Kasumi-1 (cell line): ENCODE measurements at places on chromosomes 1 and 21.

- no peak for DNase-seq
Observed at GRCh38 chr1:53477651-53478501, 18.7 kb downstream of the DMRTB1 start.

- no peak for DNase-seq
Observed at GRCh38 chr1:210496063-210496462, 167.4 kb downstream of the HHAT start.

DNA sequence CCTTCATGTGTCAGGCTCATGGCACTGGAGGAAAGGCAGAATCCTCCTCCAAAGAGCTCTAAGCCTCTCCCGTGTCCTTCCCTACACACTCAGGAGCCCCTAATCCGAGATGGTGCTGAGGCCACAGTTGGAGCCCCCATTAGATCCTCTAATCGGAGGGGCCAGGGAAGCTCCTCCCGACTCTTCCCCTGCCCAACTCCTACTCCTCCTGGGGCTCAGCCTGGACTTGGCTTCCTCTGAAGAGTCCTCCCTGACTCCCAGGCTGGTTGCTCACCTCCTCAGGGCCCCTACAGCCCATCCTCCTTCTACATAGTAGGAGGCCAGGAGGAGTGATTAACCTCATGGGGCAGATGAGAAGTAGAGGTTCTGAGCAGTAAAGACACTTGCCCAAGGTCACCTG is 21.3 kb upstream of the CDCP2 start:
- DNase-seq, result no peak

- no peak for DNase-seq
Observed at GRCh38 chr1:105243969-105244368, 1494.3 kb downstream of the AMY1C start.

GRCh38 chr1:160099716-160100375 is 1.4 kb upstream of the IGSF8 start:
- DNase-seq, result no peak

GRCh38 chr1:37994886-37995566 is 5.2 kb upstream of the SF3A3 start:
- DNase-seq, result no peak

DNA sequence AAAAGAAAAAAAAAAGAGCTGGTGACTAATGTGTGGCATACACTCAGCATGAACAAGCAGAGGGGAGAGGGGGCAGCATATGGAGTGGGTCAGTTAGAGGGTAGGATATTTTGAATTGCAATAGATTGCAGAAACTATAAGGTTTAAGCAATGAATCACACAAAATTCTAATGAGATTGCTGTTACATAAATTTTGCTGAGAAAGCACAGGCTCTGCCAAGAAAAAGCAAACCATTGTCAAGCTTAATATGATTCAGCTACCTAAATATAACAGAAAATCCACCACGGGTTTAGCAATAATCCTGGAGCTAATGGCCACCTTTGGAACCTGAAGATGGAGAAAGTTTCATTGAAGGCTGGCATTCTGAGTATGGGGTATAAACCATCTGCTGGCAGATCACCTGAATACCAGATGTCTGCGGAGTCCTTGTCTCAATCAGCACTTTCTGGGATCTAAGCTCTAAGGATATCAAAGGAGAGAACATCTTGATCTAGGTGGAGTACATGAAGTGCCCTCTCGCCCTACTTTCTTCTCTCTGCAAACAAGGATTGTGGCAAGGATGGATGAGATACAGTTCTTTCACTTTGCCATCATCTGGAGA is 30.3 kb upstream of the ANGPTL7 start:
- no peak for DNase-seq

DNA sequence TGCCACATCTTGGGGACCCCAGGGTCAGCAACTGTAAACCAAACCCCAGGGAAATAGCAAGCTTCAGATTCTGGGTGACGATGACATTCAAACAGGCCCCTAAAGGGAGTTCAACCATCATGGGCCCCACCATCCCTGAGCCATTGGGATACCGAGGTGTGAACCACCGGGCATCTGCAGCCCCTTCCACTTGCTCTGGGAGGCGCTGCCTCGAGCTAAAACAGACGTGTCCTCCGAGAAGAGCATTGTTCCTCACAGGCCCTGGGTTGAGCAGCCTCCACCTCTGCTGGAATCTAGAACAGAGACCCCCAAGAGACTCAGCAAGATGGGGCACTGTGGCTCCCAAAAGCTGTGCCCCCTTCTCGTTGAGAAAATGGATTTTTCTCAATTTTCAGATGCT is 19.0 kb upstream of the EFHD2 start:
- DNase-seq, result no peak

- no peak for DNase-seq
Observed at GRCh38 chr1:106502659-106503058, 553.8 kb upstream of the PRMT6 start.

DNA sequence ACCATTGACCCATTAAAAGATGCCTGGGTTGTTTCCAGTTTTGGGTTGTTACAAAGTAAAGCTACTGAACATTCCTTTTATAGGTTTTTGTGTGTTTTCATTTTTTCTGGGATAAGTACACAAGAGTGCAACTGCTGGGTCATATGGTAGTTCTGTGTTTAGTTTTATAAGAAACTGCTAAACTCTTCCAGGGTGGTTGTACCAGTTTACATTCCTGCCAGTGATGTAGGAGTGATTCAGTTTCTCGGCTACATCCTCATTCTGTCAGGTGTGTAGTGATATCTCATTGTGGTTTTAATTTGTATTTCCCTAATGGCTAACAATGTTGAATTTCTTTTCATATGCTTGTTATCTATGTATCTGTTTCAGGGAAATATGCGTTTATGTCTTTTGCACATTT is 58.5 kb upstream of the DNAJC6 start:
- no peak for DNase-seq

DNA sequence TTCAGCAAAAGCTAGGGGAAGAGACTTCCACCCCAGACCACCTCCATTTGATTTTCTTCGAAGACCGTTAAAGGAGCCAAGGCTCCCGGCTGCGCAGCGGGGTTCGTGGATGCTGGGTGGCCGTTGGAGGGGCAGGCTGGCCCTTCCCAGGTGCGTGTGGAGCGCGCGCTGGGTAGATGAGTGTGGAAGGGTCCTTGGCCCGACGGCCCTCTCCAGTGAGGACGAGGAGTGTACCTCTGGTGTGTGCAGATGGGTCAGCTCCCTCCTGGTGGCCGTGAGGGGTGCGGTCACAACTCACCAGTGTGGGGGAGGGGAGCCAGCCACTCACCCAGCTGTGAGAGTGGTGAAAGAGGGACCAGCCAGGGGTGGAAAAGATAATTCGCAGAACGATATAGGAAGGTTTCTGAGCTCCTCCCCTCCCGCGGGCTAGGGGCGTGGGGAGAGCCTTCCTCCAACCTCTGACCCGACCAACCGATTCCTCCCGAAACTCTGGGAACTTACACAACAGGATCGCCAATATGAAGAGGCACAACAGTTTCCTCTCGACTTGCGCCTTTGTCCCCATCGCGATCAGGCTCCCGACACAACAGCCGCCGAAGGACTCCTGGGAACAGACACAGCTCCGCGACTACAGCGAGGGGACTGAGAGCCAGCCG is at the start of gene F11R:
Gene F11R, minus strand, starts transcription at position 644 of the 656 bp plus-strand sequence. Its CDS starts 79 bp downstream, at position 565.
- peak; percentile 81 for DNase-seq

DNA sequence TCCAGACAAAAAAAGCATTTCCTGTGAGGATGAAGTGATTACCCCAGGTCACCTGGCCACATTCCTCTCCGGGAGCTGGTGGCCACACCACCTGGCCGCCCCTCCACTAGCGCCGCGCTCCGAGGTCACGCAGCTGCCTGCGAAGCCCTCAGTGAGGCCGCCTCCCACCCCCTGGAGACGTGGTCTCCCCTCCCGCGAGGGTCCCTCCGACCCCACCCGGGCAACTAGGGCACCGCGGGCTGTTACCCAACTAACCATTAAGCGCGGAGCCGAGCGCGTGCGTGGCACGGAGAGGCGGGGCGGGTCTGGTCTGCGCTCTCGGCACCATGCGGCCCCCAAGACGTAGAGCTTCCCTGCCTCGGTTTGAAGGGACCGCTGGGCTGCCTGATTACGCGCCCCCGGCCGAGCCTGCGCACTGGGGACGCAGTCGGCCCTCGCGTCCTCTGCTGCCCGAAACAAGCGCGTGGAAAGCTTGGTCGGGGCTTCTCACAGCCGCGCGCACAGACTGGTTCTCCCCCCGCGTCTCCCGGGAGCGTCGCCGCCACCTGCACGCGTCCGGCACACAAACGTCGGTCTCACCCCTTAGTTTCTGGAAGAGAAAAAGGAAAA is 106.5 kb downstream of the SLC16A1 start:
- DNase-seq, result peak; percentile 67

GRCh38 chr1:1161683-1162079 is 12.0 kb upstream of the TTLL10 start:
- no peak for DNase-seq

DNA sequence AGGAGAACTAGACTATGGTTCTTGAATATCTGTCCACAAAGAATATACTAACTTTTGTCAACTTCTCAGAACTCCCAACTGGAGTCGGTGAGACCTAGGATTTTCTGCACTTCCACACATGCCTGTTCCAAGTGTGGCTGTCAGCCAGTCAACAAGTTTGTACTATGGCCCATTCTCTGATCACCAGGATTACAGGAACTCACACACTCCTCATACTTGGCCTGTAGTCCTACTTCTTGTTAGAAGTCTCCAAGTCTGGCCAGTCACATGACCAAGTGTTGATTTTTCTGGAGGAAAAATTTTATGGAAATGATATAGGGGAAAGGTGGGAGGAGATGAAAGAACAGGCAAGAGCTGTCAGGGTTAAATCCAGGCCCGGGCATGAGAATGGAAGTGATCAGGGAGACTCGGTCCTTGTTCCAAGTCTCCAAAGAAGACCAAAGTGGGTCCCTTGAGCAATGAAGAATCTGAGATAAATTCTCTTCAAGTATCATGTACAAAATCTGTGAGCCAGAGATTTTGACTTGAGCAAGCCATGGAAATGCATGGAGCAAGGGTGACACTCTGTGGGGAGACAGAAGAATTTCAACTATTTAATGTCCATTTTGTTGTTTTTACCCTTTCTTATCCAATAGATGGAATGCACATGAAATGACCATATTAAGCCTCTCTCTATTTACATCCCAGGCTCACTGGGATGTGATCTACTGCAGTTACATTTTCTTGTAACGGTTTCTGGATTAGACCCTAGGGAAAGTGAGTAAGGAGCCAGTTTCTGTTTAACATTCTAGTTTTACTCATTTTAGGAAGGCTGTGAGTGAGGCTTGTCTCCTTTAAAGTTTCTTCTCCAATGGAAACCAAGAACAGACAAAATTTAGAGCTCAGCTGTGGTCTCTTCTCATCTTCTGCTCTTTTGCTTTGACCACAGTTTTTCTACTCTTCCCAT is 320.9 kb downstream of the ASTN1 start:
- peak; percentile 12 for DNase-seq

- no peak for DNase-seq
Observed at GRCh38 chr1:84300501-84300900, 1.0 kb upstream of the SAMD13 start.
